ENCODE measurements at places on chromosomes 1 and 21. TPM values are rescaled to one million over a fixed set of nuclear protein-coding genes. Genes with fewer than 3 reads are reported as not detected.

The CD1D gene
- 0.25 TPM for total RNA-seq

The HJV gene
- not detected for total RNA-seq

The LENEP gene
- 1.4 TPM for total RNA-seq

The SPATA46 gene
- total RNA-seq, result not detected

The TNFRSF8 gene
- total RNA-seq, result not detected

All from dorsolateral prefrontal cortex (tissue), 122 donors.